Cardiac septum (tissue), 1 donor: ENCODE measurements at places on chromosomes 1 and 21. TPM values are rescaled to one million over a fixed set of nuclear protein-coding genes. Genes with fewer than 3 reads are reported as not detected.

GRCh38 chr1:177053648-177054047, 110.9 kb downstream of the ASTN1 start:
- DNase-seq, result no peak

GRCh38 chr1:225866061-225866837, 15.9 kb downstream of the TMEM63A start:
- DNase-seq, result no peak

GRCh38 chr1:246647513-246647912, 76.7 kb upstream of the SCCPDH start:
- DNase-seq, result no peak

DNA sequence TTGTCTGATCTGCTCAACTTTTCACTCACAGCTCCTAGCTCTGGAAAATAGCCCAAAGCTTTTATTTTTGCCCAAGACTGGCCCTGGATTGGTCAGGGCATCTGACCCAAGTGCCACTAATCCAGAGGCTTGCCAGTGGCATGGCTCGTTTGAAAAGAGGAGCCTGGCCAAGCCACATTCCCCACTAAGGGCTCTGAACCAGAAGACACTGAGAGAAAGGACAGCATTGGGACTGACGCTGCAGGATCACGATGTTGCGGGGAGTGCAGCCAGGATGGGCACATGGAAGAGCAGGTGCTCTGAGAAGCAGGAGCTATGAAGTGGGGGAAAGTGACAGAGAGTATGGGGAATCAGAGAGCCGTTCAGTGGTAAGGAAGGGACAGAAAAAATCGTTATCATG, 44.9 kb upstream of the TSPAN2 start:
- no peak for DNase-seq

DNA sequence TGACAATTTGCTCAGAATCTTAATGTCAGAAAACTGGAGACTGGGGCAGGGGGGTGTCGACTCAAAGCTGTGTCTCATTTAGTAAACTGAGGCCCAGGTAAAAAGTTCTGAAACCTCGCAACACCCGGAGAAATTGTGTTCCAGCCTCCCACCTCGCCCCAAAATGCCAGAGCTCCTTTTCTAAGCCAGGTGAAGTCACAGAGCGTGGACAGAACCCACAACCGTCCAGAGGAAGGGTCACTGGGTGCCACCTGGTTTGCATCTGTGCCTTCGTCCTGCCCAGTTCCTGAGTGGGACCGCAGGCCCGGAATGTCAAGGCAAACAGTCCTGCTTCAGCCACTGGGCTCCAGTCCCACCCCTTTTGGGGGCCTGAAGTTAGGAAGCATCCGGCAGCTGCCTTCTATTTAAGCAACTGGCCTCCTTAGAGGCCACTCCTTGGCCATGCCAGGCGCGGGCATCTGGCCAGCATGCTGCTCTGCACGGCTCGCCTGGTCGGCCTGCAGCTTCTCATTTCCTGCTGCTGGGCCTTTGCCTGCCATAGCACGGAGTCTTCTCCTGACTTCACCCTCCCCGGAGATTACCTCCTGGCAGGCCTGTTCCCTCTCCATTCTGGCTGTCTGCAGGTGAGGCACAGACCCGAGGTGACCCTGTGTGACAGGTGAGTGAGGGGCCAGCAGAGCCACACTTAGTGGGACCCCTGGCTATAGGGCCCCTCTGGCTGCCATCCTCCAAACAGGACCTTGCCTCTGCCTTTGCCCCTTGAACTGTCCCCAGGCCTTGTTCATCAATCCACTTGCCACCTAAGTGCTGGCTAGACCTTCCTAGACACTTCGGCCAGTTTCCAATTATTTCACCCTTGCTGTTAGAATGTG, at the start of gene TAS1R1:
Gene TAS1R1 (plus strand): TSS at position 401 of the 872 bp plus-strand sequence. CDS start 67 bp downstream, at position 468.
- DNase-seq, result peak; percentile 76

- no peak for DNase-seq
These were observed 316.0 kb downstream of the VAV3 start for GRCh38 chr1:107649023-107649422.

DNA sequence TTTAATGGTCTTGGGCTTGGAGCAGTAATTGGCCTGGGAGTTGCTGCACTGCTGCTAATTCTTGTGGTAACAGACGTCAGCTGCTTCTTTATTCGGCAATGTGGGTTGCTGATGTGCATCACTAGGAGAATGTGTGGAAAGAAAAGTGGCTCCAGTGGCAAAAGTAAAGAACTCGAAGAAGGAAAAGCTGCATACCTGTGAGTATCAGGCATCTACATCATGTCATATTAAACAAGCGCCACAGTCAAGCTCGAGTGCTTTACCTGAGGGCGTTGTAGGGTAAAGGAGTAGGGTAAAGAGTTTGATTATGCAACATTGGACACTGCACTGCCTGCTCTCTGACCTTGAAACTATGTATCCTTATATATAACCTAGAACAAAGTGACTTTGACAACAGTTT, 510.6 kb downstream of the NCAM2 start:
- no peak for DNase-seq

DNA sequence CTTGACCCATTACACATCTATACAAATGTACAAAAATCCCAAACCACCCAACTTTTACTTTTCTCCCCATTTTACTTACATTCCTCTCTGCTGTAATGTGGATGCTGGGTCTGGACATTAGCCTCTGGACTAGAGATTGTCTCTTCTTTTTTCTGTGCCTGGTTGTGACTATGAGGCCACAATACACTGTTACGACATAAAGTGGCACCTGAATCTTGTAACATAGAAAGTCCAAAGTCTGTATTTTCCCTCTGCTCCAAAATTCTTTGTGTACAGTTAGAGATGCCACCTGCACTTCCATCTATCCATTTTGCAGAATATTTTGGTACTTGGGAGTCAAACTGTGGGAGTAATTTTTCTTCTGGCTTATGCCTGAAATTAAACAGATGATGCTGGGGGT, 22.7 kb downstream of the C21orf91 start:
- DNase-seq, result no peak

DNA sequence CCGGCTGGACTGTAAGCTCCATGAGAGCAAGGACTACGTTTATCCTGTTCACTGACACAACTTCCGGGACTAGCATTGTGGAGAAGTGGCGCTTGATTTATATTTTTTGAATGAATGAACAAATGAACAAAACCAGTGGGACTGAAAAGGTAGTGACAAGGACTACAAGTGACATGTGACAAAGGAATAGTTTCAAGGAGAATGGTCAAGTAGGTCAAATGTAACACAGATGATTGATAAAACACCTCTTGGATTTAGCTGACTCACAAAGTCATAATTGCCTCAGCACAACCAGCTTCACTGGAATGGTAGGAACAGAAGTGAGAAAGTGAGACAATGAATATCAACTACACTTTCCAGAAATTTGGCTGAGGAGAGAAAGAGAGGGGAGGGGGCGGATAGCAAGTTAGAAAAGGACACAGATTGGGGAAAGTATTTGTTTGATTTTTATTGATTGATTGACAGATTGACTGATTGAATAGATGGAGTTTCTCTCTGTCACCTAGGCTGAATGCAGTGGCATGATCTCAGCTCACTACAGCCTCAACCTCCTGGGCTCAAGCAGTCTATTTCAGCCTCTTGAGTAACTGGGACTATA, 14.2 kb downstream of the MTF1 start:
- DNase-seq, result no peak

GRCh38 chr1:32915766-32916706, 14.8 kb upstream of the TMEM54 start:
- no peak for DNase-seq

DNA sequence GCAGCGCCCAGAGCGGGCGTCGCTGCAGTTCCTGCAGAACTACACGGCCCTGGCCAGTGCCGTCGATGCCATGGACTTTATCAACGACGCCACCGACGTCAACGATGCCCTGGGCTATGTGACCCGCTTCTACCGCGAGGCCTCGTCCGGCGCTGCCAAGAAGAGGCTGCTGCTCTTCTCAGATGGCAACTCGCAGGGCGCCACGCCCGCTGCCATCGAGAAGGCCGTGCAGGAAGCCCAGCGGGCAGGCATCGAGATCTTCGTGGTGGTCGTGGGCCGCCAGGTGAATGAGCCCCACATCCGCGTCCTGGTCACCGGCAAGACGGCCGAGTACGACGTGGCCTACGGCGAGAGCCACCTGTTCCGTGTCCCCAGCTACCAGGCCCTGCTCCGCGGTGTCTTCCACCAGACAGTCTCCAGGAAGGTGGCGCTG, 22.0 kb downstream of the COL6A1 start:
- no peak for DNase-seq

- no peak for DNase-seq
These were observed 44.0 kb downstream of the TRIM62 start for GRCh38 chr1:33137800-33138199.

- no peak for DNase-seq
These were observed 249.3 kb downstream of the TNR start for GRCh38 chr1:175494011-175494554.

GRCh38 chr1:234686035-234686434, 76.1 kb upstream of the IRF2BP2 start:
- no peak for DNase-seq

SCAMP3 gene
- total RNA-seq, result 61.5 TPM

CTSK gene
- total RNA-seq, result 10.8 TPM

CEPT1 gene
- 14.3 TPM for total RNA-seq

SERPINC1 gene
- 0.40 TPM for total RNA-seq

CELA2B gene
- not detected for total RNA-seq

FYB2 gene
- total RNA-seq, result 6.0 TPM

SPATA21 gene
- not detected for total RNA-seq
